Activated CD4-positive, alpha-beta T cell treated with anti-CD3 and anti-CD28 coated beads, Interleukin-2, amount 10 ng/mL, durations not matched to agents 7 days and 5 days (primary cell): ENCODE measurements at places on chromosomes 5 and 9.

DNA sequence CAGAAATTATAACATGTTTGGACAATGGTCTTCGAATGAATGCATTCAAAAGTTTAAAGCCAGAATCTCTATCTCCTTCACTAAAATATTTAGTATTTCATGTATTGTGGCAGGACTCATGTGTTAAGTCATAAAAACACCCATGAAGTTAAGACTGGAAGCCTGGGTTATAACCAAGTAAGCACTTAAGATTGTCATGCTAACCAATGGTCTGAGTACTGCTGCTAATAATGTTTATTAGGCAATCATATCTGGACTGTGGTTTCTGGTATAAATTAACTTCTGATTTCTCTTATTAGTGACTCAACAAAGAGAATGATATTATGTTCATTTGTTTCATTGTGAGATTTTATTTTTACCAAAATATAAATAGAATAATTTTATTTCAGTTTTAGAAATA lies 297.9 kb upstream of the EDIL3 start:
- DNase-seq: no peak

GRCh38 chr5:10856683-10857337 lies 95.8 kb upstream of the DAP start:
- DNase-seq: peak; percentile 16

DNA sequence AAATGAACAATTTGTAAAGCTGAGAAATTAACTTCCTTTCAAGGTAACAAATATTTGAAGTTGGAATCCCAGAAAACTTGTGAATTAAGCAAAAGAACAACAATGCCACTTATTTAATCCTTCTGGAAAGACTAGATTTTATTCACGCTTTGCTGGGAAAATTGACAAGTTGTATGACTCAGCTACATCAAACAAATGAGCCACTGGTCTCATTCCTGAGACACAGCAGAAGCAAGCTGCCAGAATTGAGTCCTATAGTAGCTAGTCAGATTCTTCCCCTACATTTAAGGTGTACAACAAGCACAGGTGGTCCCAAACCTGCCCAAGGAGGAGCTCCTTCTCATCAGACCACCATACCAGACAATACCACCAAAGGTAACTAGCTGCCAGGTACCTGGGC lies 280.7 kb downstream of the SPOCK1 start:
- no peak for DNase-seq

GRCh38 chr9:12802093-12802492 lies 27.3 kb downstream of the LURAP1L start:
- no peak for DNase-seq

DNA sequence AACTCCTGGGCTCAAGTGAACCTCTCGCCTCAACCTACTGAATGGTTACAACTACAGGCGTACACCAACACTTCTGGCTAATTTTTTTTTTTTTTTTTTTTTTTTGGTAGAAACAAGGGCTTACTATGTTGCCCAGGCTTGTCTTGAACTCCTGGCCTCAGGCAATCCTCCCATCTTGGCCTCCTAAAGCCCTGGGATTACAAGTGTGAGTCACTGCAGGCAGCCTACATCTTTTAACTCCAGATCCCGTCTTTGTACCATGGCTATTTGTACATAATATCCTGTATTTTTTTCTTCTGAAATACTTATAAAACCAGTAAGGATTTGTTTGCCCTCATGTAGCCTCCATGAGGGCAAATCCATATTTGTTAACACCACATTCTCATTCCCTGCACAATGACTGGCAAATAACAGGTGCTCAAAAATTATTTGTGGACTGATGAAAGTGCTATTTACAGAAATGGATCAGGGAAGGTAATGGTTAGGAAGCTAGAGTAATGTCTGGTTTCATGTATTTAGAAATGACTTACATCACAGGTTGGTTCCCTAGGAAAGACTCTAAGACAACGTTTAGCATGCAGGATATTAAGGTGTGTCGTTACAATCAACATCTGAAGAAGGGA lies 51.9 kb upstream of the POU5F2 start:
- DNase-seq: no peak
